ENCODE measurements at places on chromosomes 16 and 17.
A peak's percentile ranks its signal among the peaks of the same experiment; 100 is the strongest.

GRCh38 chr17:78226055-78226758 is 5.2 kb upstream of the TMEM235 start:
- DNase-seq, result no peak

GRCh38 chr17:66191593-66192377 is at the start of gene CEP112:
Gene CEP112, minus strand, starts transcription at chr17:66192133.
- peak; percentile 86 for DNase-seq

GRCh38 chr17:79097226-79098055 is 22.8 kb downstream of the ENGASE start:
- no peak for DNase-seq

GRCh38 chr17:81123052-81124048 is 42.0 kb upstream of the PVALEF start:
- DNase-seq, result no peak

DNA sequence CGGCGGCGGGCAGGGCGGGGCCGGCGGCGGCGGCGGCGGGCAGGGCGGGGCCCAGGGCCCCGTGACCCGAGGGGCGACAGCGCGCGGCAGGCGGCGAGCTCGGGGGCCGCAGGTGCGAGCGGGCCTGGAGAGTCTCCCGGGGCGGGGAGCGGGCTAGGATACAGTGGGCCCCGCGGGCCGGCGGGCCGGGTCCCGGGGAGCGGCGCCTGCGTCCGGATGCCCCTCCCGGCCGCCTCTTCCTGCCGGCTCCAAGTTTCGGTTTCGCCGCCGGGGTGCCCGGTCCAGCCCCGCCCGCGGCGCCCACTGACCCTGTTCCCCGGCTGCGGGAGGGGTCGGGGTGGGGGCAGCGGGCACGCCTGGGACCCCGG is at the start of gene RNF213:
RNF213 (plus strand) TSS at position 62 of the 368 bp plus-strand sequence. CDS start 2,830 bp downstream, outside the sequence.
- peak; percentile 37 for DNase-seq

DNA sequence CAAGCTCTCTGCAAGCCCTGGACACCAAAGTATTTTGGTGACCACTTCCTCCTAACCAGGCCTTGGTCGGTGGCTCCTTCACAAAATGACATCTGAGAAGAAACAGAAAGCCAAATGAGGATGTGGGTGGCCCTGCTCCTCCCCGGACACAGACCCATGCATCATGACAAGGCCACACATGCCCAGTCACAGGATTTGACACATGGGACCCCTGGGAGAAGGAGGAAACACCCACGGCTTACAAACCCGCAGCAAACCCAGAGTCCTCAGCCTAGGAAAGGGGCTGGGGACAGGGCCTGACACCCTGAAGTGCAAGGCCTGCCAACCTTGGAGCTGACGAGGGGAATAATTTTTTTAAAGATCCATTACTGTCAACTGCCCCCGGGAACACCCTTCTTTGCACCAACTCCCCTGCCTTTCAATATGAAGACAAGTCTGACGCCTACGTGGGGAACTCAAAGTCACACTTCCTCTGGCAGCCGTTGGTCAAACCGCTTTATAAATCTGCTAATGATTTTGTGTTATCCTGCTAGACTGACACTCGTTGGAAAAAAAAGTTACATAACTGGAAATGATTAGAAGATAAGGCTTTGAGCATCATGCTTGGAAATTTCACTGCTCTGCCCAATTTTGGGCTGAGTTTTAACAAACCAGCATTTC is 41.3 kb downstream of the GAS7 start:
- DNase-seq, result no peak

GRCh38 chr17:43328650-43329049 is 70.1 kb upstream of the ARL4D start:
- peak; percentile 31 for DNase-seq

- no peak for DNase-seq
These were observed 81.9 kb downstream of the KCNJ12 start for GRCh38 chr17:21458054-21458453.
